ENCODE measurements at places on chromosomes 6 and 20.

DNA sequence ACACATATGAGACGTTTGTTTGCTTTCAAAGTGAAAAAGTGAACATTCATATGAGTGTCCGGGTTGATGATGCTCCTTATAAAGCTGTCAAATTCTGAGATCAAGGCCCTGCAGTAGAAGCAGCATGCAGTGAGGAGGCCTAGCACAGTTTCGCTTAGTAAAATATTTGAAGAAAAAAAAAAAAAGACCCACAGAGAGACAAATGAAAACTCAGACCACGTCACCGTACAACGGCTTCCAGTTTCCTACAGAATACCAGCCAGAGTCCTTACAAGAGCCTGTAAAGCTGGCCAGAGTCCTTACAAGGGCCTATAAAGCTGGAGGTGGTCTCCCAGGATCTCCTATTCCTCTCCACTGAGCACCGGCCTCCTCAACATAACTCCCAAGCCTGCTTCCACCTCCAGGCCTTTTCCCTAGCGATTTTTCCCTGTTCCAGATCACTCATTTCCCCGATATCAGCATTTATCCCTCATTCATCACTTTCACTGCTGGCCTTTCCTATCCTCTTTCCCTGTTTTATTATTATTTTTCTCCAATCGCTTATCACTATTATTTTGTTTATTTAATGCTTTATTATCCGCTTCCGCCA, 1.5 kb upstream of the HMGN4 start:
- no peak for DNase-seq

DNA sequence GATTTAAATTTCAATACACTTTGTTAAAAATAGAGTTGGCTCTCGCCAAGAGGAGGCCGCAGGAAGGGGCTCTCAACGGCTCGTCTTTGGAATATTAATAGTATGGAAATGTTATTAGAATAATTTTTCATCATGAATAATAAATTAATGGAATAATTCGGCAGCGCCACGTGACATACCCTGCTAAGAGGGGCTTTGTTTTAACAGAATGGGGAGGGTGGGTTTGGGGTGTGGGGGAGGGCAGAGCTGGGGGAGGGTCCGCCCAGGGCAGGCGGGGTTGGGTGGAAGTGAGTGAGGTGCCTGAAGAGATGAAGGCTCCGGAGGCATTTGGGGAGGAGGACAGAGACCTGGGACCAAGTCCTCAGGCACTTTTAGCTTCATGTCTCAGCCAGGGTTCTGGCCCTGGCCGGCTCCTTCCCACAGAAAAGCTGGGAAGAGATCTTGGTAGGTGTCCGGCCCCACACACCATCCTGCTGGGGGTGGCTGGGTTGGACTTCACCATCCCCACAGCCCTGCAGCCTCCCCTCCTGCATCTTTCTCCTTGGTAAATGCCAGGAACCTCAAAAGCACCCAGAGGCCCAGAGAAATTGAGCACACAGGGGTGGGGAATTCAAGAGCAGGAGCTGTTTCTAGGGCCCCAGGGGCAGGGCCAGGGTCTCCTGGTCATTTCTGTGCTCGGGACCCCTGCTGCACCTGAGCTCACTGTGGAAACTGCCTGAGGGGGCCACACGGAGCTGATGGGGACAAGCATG, 93.6 kb upstream of the BHLHE23 start:
- DNase-seq, result no peak

GRCh38 chr6:159062564-159062945, 17.8 kb upstream of the TAGAP start:
- DNase-seq, result no peak

DNA sequence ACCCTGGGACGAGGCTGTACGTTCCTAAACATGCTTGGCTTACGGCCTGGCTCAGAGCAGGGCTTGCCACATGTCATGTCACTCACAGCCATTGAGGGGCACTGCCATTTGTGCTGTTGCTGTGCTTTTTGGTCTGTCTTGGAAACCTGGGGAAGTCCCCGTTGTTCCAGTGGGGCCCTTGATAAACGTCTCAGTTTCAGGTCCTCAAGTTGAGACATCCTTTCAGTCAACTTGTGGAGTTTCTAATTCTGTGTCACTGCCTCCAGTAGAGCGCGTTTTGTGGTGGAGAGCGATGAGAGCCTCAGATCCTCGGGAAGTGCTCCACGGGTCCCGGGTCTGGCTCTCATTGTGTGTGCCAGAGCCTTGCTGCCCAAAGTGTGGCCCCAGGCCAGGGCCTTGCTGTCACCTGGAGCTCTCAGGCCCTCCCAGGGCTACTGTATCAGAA, 43.0 kb upstream of the CCR6 start:
- no peak for DNase-seq

DNA sequence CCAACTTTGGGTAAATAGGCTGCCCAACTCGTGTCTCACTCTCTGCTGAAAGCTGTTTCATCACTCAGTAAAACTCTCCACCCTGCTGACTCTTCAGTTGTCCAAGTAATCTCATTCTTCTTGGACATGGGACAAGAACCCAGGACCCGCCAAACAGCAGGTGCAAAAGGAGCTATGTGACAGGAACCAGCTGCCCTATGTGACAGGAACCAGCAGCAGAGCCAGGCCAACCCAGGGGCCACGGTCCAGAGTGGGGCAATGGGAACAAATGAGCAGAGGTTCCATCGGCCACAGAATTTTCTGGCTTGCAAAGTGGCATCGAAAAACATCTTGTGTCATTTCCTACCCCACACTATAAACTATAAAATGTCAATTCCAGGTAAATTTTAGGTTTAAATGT, 56.5 kb downstream of the MOXD1 start:
- DNase-seq, result no peak

DNA sequence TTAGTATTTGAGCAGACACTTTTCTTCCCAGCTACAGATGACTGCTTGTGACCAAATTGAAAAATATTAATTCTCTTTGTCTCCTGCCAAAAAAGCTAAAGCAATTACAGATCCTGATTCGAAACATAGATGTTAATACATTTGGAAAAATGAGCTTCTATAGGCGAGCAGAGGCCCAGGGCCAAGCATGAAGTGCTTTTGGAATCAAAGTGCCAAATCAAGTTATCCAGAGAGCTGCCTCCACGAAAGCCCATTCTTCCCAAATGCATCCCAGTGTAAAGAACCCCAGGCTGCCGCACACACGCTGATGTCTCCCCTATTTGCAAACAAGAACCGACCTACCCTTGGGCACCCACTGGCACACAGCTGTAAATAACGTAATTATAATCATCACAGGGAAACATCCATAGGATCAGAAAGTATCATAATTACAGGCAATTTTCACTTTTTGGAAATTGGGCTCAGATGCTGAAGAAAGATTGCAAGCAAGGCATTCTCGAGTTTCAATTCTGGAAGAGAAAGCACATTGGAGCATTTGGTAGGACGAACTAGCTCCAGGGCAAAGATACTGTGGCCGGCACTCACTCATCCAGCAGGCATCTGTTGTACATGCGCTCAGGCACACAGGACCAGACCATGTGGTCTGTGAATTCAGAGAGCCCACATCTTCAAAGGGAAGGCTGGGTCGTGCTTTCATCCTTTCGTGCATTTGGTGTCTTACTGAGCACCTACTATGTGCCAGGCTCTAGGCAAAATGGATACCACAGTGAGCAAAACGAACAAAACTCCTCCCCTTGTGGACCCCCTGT, 45.9 kb downstream of the BMP7 start:
- DNase-seq, result no peak

GRCh38 chr20:6039766-6040165, 14.1 kb downstream of the LRRN4 start:
- no peak for DNase-seq

Measured in stimulated activated CD8-positive, alpha-beta memory T cell treated with anti-CD3 and anti-CD28 coated beads, Interleukin-4, amount 100 ng/mL, for 4 hours (primary cell).